Activated CD8-positive, alpha-beta memory T cell treated with anti-CD3 and anti-CD28 coated beads, Interleukin-2, amount 50 U/mL, for 48 hours (primary cell): ENCODE measurements at places on chromosomes 13 and 19.

GRCh38 chr13:75341028-75341427, 140.9 kb downstream of the TBC1D4 start:
- DNase-seq = no peak

DNA sequence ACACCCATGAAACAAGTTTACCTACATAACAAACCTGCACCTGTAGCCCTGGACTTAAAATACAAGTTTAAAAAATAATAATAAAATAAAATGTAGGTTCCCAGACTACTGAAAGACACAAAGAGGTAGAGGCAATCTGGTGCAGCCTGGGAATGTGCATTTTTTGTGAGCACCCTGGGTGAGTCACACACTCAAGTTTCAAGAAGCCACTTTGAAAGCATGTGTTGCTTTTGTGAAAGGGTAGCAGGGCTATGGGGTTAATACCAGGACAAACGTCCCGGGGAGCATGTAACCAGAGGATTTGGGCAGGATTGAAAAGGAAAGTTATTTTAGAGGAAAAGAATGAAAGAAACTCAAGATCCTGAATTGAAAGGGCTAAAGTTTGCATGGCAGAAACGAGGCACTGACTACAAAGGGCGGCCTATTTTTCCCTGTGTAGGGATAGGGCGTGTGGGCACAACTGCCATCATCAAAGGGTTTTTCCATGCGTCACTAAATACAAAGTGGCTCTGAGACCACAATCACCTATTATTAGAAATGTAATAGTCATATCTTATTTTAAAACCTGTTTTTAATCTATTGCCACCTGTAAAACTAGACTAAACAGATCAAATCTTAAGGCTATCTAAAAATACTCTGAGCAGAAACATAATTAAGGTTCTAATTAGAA, 314.9 kb downstream of the COG6 start:
- no peak for DNase-seq

- DNase-seq = no peak
These were observed 14.4 kb upstream of the CEBPA start for GRCh38 chr19:33316541-33317264.

GRCh38 chr13:40662866-40663265, 3.6 kb downstream of the FOXO1 start:
- DNase-seq = no peak

DNA sequence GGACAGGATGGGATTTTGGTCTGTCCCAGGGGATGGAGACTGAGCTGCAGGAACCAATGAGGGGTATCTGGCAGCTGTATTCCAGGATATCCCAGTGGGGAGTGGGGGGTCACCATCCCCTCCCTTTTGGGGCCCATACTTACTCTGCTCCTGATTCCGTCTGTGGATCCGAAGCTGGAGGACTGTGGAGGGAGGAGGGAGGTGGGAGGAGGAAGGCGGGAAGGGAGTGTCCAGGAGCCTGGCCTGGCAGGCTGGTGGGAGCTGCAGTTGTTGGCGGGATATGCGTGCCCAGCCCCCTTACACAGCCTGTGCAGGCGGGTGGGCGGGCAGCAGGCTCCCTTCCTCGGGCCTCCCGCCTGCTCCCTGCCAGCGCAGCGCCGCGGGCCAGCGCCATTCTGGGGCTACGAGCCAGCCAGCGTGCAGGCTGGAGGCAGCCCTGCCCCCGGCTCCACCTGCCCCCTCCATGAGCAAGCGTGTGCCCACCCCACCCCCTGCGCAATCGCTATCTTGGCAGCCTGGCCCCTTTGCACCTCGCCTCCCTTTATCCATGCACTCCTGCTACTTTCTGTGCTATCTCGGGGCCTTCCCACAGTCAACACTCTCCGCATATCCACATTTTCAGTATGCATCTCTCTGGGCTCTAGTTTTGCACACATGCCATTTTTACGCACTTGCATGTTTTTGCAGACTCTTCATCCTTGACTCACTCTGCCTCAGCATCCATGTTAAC, 2.8 kb downstream of the MAMSTR start:
- DNase-seq = no peak

GRCh38 chr19:3136684-3137055, 837 bp downstream of the GNA15 start:
- no peak for DNase-seq

- DNase-seq = no peak
These were observed 992.6 kb downstream of the PCDH9 start for GRCh38 chr13:66237411-66238062.

DNA sequence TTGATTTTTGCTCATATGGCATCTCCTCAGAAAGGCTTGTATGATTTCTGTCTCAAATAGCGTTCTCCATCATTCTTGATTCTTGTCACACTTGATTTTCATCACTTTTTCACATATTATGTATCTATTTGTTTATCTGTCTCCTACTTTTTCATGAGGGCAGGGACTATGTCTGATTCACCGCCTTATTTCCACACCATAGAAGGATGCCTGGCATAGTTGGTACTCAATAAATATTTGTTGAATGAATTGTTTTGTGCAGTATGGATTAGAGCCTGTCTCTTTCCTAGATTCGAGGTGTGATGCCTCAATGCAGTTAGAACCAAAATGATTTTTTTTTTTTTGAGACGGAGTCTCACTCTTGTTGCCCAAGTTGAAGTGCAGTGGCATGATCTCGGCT, 12.1 kb downstream of the SAE1 start:
- no peak for DNase-seq

GRCh38 chr13:105642511-105642958, 892.9 kb downstream of the EFNB2 start:
- no peak for DNase-seq

- no peak for DNase-seq
These were observed 299.2 kb upstream of the KLHL1 start for GRCh38 chr13:70407486-70407885.

GRCh38 chr13:47119575-47120235, 222.9 kb upstream of the HTR2A start:
- DNase-seq = no peak

DNA sequence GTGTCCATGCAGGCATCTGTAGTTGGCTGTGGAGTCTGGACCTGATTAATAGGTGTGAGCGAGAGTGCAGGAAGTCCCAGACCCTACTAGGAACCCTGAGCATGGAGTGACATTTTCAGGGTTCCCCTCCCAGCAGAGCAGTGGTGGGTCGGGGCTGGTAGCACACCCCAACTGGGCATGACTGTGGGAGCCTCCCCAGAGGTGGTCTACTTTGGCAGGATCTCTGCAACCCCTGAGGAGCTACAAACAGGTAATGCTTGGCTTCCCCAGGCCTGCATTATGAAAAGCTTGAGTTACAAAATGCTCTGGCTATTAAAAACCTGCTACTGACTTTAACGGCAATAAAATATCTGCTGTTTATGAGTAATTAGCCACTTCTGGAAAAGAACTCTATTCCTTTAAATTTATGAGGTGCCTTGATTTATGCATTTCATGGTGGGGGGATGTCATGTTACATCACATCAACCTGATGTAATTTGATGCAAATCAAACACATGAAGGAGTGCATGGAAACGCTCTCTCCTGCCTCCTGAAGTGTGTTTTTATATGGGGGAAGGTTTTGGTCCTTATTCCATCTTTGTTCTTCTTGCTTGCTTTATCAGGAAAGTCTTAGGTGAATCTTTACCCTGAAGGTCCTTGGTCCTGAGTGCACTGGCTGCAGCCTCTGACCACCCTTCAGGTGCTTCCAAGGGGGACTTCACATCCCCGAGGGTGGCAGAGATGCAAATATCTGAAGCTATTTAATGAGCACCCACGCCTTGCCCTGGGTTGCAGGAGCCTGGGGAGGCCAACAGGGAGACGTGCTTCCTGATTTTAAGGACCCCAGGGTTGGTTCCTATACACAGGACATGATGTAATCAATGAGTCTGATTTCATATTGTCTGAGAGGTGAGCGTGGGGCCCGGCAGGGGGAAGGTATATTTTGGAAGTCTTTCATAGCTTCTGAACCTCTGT, 54.0 kb downstream of the ZNF536 start:
- no peak for DNase-seq

- peak; percentile 89 for DNase-seq
These were observed at the start of gene TPGS1 for GRCh38 chr19:507286-508203. TSS of gene TPGS1 (plus strand) at chr19:507497. CDS start at chr19:507507, 10 bp downstream.

- no peak for DNase-seq
These were observed 562.9 kb downstream of the MYO16 start for GRCh38 chr13:109192306-109192705.

GRCh38 chr13:67001363-67001762, 228.8 kb downstream of the PCDH9 start:
- DNase-seq = no peak
